ENCODE measurements at places on chromosomes 5 and 9.

DNA sequence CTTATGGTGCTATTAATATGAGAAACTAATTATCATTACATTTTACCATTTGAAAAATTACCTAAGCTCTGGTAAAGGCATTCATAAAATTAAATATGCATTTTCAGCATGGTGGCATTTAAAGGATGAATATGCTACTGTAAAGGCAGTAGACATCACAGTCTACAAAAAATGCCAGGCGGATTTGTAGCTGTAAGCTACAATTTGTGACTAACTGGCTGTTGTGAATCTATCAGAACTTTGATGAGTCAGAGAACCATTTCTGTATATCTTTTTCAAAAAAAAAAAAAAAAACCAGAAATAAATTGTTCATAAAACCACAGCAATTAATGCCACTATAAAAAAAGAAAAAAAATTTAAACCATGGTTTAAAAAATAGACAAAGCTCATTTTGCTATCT, 186.3 kb downstream of the NFIB start:
- no peak for DNase-seq

DNA sequence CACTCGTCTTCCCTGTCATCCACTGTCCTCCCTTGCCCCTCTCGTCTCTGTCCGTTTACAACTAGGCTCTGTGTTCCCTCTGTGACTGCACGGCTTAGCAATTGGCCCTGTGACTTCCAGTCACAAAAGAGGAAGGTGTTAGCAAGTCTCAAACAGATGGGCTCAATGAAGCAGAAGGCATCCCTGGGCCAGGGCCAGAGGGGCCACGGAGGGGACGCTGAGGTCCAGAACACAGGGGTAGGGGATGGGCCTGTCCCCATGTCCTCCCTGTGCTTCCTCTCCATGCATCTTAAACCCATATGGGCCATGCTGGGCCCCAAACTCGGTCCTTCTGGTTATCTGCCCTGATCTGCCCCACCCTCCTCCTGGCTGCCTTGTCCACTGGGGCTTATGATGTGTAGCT, at the start of gene CD72:
Gene CD72 (minus strand): TSS at position 89 of the 403 bp plus-strand sequence. CDS start 110 bp downstream, outside the sequence.
- DNase-seq: no peak

GRCh38 chr5:174872271-174872670, 147.9 kb downstream of the MSX2 start:
- DNase-seq: no peak

- DNase-seq: no peak
Measured at GRCh38 chr9:36818965-36819870, 214.8 kb downstream of the PAX5 start.

- peak; percentile 19 for DNase-seq
Measured at GRCh38 chr9:4604678-4605095, 57.4 kb upstream of the PLPP6 start.

GRCh38 chr5:140570058-140570457, 5.4 kb downstream of the SLC35A4 start:
- DNase-seq: no peak

DNA sequence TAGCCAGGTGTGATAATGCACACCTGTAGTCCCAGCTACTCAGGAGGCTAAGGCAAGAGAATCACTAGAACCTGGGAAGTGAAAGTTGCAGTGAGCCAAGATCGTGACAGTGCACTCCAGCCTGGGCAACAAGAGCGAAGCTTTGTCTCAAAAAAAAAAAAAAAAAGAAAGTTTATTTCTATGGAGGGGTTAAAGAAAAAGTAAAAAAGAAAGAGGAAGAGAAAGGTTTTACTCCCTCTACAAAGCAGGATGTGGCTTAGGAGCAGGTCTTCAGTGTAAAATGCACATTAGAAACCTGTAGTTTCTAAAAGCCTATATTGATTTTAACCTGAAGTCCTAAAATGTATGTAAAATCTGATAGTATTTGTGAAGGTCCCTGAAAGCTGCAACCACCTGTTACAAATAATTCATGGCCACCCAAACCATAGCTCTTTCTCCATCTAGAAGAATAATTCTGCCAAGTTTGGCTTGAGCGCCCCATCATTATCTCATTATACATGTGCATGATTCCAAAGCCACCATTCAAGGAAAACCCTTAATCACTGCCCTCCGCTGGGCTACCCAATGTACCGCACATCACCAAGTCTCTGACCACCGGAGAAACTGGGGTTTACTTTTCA, 3.4 kb downstream of the FNBP1 start:
- DNase-seq: no peak

- no peak for DNase-seq
Measured at GRCh38 chr5:14417276-14417730, 164.3 kb upstream of the OTULINL start.

GRCh38 chr9:89892920-89893319, 288.1 kb downstream of the GADD45G start:
- no peak for DNase-seq

DNA sequence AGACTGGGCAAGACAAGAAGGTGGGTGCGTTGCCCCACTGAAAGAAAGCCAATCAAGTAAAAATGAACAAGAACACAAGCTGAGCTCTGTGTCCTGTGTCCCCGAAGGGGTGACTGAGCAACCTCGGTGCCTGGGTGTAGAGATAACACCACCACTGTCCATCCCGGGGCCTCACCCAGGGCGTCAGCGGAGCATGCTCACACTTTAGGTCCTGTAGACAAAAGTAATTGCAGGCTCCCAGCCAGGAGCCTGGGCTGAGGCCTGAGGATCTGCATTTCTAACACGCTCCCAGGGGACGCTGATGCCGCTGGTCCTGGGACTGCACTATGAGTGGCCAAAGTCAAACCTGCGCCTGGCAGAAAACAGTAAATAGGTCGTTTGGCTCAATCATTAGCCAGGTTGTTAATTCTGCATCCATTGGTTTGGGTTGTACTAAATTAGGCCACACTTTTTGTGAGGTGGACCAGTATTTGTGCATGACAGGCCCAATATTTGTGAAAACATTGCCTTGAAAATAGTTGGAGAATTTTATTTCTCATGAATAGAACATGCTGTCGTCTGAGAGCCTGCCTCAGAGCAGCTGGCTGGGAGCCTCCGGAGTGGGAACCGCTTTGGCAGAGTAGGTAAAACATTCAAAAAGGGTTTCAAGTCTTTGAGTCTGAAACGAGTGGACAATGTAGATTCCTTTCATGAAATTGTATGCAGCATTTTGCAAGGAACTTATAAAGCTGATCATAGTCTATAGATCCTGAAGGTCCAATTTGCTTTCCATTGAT, 38.3 kb downstream of the ANKRD33B start:
- DNase-seq: peak; percentile 52

DNA sequence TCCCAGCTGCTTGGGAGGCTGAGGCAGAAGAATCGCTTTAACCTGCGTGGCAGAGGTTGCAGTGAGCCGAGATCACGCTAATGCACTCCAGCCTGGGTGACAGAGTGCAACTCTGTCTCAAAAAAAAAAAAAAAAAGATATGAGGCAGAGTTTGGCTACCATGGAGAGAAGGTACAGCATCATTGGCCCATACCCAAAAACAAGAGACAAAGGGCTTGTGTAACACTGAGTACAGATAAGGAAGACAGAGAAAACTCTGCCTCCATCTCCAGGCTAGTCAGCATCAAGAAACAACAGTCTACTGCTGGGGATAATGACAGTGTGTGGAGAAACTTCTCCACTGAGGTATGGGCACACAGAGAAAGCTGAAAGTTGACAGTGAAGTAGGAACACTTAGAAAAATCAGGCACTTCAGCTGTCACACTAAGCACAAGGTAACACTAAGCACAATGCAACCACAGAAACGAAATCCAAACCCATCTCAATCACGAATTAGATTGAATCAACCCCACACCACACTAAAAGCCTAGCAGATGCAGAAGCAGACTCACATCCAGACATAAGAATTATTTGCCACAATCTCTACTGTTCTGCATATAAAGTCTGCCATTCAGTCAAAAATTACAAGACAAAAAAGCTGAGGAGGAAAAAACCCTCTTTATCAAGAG, 10.5 kb downstream of the PJA2 start:
- no peak for DNase-seq

- no peak for DNase-seq
Measured at GRCh38 chr9:137224830-137225694, at the start of gene CYSRT1. TSS of gene CYSRT1 (plus strand) at chr9:137225174. CDS start at chr9:137225622, 448 bp downstream.

- DNase-seq: no peak
Measured at GRCh38 chr5:511476-511875, 12.8 kb downstream of the SLC9A3 start.

DNA sequence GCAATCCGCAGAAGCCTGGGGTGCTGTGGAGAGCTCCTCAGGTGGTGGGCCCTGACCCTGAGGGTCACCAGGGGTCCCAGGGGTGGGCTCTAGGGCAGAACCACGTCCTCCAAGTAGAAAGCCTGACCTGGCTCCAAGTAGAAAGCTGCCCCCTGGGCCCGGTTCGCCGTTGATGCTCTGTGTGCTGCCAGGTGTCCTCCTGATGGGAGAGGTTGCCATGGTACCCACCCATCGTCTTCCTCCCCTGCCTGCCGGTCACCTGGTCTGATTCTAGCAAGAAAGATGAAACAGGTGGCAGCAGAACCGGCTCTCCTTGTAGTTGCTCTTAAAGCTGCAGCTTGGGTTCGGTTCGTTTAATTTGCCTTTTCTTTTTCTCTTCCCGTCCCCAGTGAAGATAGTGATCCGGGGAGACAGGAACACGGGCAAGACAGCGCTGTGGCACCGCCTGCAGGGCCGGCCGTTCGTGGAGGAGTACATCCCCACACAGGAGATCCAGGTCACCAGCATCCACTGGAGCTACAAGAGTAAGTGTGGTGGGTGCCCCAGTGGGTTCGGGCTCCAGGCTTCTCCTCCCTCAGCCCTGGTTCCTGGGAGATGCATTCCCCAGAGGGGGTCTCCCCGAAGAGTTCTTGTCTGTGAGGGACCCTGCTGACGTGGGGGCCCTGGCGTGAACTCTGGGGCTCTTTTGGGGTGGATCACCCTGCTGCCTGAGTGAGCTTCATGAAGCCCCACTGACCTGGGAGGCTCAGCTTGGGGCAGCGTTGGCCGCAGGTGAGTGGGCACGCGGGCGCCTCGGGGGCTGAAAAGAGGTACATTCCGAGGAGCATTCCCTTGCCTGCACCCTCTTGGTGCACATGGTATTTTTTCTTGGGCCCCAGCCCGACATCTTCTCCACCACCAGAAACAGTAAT, 15.6 kb downstream of the RABL6 start:
- DNase-seq: no peak

DNA sequence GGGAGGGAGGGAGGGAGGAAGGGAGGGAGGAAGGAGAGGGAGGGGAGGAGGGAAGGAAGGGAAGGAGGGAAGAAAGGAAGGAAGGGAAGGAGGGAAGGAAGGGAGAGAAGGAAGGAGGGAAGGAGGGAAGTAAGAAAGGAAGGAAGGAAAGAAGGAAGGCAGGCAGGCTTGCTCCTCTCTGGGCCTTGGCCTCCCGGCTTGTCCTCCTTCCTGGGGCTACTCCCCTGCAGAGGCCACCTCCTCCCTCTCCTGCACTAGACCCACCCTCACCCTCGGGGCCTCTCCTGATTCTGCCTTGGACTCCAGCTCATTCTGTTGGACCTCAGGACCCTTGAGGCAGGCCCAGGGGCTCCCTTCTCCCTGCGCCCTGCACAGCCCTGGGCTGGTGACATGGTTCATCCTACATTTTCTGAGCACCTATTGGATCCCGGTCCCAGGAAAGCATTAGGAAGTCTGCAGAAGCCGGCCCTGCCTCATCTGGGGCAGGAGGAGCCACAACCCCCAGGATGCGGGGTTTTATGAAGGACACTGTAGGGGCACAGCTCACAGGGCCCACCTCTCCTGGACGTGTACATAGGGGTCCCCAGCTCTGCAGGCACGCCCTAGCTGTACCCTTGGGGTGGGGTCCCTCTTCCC, 23.0 kb downstream of the LHX3 start:
- no peak for DNase-seq

DNA sequence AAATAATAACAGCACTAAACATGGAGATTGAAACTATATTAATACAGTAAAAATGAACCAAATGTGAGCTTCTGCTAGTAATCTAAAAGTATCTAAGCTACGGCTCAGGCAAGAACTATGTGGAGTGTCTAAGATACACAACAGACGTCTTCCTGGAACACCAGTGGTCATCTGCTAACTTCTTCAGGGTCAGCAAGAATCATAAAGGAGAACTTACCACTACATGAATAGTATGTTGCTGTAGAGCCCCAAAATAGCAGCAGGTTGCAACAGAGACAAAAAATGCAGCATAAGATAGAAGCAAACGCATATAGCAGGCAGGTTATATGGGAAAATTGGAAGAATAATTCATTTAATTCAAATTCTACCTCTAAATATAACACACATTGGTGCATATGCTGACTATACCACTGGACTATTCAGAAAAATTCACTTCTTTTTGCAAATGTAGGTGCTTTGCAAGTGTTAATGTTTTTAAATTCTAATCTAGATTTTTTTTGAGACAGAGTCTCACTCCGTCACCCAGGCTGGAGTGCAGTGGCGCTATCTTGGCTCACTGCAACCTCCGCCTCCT, 27.1 kb downstream of the DCTN4 start:
- no peak for DNase-seq

- DNase-seq: no peak
Measured at GRCh38 chr5:143281226-143281625, 122.3 kb downstream of the NR3C1 start.

- no peak for DNase-seq
Measured at GRCh38 chr9:13020146-13021040, 245.6 kb downstream of the LURAP1L start.

- DNase-seq: no peak
Measured at GRCh38 chr9:35748858-35749514, at the start of the genes GBA2 and RGP1. TSS of gene GBA2 (minus strand) at chr9:35749228. CDS start at chr9:35748704, 524 bp downstream. TSS of gene RGP1 (plus strand) at chr9:35749287. CDS start at chr9:35749756, 469 bp downstream.

DNA sequence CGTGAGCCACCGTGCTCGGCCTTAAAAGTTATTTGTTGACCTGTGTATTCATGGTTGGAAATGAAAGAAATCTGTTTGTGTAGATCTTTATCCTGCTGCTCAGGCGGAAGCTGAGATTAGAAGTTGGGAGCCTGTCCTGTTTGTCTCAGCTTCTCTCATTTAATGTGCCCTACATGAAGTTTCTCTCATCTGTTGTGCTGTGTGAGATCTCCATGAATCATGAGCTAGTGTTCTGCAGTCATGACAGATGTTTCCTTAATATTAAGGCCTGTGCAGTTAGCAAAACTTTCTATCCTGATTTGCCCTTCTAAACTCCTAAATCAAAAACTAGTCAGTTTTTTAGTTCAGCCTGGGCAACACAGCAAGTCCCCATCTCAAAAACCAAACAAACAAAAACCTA, 59.5 kb downstream of the FAM78A start:
- DNase-seq: no peak

GRCh38 chr9:137836831-137837241, 40.7 kb upstream of the CACNA1B start:
- DNase-seq: no peak

DNA sequence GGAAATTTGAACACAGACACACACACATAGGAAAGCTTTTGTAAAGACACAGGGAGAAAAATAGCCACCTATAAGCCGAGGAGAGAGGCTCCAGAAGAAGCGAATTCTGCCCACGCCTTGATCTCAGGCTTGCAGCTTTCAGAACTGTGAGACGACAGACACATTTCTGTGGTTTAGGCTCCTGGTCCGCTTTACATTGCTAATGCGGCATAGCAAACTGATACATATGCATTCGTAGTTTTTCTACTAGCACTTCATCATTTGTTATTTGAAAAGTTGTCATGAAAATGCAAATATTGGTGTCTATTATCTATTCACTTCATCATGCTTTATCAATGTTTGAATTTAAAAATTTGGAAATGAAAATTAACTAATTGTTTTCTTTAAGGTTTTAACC, 674.9 kb downstream of the SEMA5A start:
- DNase-seq: no peak

Data from anterior cingulate cortex (tissue), 58 donors.